Stimulated activated CD4-positive, alpha-beta T cell treated with anti-CD3 and anti-CD28 coated beads, TNF-alpha, amount 100 ng/mL, for 24 hours (primary cell): ENCODE measurements at places on chromosomes 4 and X.

DNA sequence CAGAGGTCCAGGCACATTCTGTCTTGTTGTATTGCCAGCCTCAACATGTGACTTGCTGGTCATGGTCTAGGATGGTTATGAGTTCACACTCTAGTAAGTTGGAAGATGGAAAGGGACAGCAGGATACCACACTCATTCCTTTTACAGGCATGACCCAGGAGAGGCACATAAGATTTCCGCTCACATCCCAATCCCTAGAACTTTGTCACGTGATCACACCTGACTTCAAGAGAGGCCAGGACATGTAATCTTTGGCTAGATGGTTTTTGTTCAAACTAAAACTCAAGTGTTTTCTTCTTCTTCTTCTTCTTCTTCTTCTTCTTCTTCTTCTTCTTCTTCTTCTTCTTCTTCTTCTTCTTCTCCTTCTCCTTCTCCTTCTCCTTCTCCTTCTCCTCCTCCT is 53.4 kb upstream of the ARX start:
- DNase-seq: no peak

GRCh38 chrX:20315140-20315539 is 48.4 kb upstream of the RPS6KA3 start:
- no peak for DNase-seq

DNA sequence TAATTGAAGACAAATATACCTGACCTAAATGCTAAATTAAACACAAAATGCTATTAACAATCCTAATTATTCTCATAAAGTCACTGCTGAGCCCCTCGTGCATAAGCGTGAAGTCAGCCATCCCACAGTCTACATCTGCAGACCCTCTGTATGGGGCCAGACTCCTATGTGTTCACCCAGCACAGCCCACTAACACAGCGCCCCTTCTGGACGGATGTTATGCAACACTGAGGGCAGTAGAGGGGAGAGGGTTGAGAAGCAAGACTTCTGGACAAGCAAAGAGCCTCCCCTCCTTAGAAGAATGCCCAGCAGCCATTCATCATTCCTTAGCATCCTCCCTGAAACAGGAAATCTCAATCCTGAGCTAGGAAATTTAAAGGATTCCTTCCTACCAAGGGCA is 7.9 kb downstream of the TRPC3 start:
- DNase-seq: no peak

DNA sequence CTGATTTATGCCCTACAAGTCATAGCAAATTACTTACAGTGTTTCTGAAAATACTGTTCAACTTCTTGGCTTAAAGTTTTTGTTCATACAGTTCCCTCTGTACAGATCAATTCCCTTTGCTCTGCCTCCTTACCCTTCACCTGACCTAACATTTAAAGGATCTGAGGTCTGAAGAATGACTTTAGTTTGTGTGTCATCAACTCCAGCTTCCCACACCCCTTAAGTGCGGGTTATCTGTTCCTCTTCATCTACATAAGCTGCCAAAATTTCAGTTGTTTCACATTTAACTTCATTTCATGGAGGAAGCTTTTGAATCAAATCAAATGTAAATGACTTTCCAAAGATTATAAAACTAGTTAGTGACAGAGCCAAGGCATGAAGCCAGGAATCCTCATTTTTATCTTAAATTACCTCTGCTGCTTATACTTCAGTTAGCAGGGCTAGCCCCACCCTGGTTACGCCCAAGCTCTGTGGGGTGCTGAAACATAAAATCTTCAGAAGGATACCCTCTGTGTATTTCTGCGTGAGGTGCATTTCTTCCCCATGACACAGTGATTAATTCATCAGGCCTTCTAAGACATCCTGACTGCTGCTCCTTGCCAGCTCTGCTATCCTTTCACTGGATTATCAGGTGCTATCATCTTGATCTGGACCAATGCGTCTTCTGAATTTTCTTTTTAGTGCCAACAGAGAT is 16.5 kb downstream of the CXCL1 start:
- DNase-seq: no peak

DNA sequence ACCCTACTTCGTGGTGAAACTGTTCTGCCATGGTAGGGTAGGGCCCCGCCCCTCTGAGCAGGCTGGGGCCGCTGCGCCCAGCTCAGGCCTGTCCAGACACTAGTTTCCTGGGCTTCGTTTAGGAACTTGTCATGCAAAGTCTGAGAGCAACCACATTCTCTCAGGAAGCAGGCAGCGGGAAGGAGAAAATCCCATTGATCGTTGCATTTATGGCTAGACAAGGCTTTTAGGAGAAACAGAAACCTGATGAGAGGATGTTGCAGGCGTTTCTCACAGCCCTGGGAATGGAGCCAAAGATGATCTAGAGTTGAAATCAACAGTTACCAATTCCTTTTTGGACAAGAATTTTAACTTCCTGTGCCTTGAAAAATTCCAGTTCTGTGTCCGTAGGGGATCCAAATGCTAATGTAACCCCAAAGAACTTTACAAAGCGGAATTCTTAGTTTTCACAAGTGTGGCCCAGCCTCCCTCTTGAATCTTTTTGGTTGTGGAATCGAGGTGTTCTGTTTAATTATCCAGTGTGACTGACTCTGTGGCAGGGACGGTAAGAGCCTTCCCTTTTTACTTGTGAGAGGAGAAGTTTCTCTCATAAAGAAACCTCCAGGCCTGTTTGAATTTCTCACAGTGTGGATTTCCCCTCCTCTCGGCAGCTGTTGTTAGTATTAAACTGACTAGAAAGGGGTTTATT is 4.5 kb upstream of the CXCL9 start:
- no peak for DNase-seq

DNA sequence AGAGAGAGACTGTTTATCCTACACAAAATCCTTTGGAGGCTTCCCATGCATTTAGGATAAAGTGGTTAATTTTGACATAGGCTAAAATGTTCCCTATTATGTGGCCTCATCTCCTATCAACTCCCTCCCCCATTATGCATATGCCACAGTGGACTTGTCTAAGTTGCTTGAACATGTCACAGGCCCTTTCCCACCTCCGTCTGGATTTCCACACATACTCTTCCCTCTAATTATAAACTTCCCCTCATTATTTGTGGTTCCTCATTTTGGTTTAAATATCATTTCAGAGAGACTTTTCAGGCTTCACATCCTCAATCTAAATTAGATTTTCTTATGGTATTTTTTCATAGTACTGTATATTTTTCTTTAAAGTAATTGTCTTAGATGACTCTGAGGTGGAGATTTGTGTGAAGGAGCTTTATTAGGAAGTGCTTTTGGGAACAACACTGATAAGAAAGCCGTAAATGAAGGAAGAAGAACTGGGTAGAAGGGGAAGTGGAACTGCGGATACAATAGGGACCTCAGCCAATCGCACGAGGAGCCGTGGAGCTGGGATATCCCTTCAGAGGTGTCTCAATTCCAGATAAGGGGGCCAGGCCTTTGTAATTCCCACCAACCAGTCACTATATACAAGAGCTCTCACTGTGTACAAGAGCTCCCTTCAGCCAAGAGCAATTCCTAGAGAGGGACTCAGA is 7.9 kb downstream of the C4orf17 start:
- DNase-seq: no peak

GRCh38 chr4:117447925-117448324 is 362.5 kb upstream of the TRAM1L1 start:
- DNase-seq: no peak

GRCh38 chr4:152014280-152014679 is 253.5 kb upstream of the GATB start:
- DNase-seq: peak; percentile 17

DNA sequence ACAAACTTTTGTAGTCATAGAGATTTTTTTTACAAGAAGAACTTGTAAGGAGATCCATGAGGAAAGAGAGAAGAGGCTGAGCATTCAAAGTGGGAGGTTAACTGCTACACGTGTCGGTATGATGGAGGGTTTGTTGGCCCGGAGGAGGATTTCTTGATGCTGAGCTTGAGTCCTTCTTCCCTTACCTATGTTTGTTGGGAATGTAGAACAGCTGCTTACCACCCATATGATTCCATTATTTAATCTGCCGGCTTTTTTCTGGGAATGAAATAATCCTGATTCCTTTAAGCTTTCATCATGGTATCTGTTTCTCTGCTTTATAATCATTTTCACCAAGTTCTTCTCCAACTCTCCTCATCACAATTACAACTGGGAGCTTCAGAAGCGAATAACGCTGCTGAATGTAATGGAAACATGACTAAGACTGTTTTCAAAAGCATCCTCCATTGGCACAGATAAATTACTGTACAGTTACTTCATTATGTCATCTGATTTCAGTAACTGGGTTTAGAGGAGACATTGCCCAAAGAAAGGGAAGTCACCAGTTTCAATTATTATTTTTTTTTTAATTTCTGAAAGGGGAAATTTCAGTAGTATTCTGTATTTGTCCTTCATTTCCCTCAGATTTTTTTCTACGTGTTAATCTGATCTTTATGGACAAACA is 420.6 kb downstream of the SPRY1 start:
- DNase-seq: no peak

DNA sequence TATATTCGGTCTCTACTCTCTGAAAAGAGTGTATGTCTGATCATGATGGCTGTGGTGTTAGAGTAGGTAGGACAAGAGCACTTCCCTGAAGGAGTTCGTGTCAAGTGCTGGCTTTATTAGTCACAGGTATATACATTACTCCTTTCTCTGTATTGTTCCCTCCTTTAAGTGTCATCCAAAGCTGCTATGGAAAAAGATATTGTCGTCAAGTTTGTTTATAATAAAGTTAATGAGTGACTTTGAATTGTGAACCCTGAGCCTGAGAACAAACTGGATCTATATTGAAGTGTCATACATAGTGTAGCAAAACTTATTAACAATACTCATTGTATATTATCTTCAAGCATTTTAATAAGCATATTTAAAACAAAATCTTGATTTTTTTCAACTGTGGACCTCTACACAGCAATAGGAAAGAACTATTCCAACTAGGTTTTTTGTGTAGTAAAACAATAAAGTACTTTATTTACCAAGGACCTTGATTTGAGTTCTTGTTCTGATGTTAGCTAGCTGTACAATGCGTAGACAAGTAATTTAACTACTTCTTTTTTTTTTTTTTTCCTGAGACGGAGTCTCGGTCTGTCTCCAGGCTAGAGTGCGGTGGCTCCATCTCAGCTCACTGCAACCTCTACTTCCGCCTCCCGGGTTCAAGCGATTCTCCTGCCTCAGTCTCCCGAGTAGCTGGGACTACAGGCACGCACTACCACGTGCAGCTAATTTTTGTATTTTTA is 177.7 kb downstream of the RAPGEF2 start:
- DNase-seq: no peak

GRCh38 chr4:82373486-82373815 is 340 bp downstream of the HNRNPD start:
- no peak for DNase-seq

- DNase-seq: no peak
These were observed 15.6 kb upstream of the ASMTL start for GRCh38 chrX:1468250-1468772.

GRCh38 chr4:156811963-156812362 is 159.6 kb downstream of the PDGFC start:
- DNase-seq: no peak

DNA sequence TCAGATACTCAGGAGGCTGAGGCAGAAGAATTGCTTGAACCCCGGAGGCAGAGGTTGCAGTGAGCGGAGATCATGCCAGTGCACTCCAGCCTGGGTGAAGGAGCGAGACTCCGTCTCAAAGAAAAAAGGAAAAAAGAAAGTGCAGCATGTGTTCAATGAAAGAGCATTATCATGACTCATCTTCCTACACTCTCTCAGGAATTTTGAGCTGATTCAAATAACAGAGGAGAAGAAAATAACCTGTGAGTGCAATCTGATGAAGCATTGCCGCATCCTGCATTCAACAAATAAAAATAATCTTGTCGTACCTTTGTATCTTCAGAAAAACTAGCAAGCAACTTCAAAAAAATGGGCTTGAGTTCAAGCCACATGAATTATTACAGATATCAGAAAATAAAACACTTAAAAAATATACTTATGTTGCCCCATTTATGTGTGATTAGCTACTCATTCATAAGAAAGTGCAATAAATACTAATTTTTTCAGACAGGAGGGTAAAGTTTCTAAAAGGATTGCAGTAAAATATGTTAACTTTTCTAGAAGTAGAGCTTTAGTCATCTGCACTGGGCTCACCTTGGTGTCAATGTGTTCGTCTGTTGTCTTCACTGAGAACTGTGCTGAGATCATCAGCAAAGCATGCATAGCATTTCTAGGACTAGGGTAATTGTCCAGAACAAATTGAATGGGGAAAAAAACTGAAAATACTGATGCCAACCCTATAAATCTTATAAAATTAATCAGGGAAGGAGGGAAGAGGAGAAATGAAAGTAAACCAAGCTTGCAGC is 90.4 kb upstream of the VCX3B start:
- no peak for DNase-seq

DNA sequence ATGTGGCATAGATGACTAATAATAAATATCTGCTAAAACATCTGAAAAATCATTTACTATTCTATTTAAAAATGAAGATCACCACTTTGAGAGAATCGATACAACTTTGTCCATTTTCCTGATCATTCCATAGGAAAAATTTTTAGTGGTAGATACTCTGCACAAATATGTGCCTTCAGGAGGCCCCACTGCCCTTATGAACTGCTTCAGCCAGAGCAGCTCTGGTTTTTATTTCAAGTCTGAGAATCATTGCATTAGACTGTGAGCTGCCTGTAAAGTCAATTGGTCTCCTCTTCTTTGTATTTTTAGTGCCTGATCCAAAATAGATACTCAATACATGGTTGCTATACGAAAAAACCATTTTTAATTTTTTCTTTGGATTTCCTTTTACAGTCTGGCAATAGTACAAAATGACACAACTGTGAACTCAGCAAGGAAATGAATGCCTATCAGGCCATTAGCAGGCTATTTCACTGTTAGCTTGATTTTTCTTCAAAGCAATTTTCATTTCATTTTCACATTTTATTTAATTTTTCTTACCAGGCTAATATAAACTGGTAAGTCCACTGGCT is 69.1 kb downstream of the SHISA3 start:
- no peak for DNase-seq

GRCh38 chr4:10461850-10462400 is 4.7 kb upstream of the ZNF518B start:
- no peak for DNase-seq

GRCh38 chr4:41110050-41110449 is 104.3 kb downstream of the APBB2 start:
- no peak for DNase-seq

- DNase-seq: no peak
These were observed at the start of gene GBA3 for GRCh38 chr4:22692736-22693135. GBA3 (plus strand) TSS chr4:22692937.

- no peak for DNase-seq
These were observed 1362.4 kb upstream of the ADGRL3 start for GRCh38 chr4:59837751-59838150.

DNA sequence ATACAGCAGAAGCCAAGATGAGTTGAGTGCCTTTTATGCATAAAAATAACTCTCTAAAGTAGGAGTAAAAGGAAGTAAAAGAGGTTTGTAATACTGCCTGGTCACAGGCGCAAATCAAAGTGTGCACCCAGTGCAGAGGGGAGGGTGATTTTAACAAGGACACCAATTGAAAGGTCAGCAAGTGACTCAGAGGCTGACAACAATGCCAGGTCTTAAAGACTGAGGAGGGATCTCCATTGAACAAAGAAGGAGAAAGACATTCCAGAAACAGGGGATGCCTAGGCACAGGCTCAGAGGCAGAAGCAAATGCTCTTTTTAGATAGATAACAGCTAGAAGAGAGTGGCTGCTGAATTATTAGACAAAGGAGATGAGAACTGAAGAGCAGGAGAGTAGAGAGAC is 297.4 kb upstream of the VCX start:
- no peak for DNase-seq
